T1000 (cell line): ENCODE measurements at places on chromosomes 1 and 21.

GRCh38 chr1:183023146-183023600 is at the start of gene LAMC1:
Gene LAMC1 (plus strand): TSS chr1:183023420. CDS start chr1:183023717, 297 bp downstream.
- DNase-seq, result peak; percentile 55

- DNase-seq, result no peak
These were observed 39.8 kb downstream of the WDR4 start for GRCh38 chr21:42839271-42840231.

DNA sequence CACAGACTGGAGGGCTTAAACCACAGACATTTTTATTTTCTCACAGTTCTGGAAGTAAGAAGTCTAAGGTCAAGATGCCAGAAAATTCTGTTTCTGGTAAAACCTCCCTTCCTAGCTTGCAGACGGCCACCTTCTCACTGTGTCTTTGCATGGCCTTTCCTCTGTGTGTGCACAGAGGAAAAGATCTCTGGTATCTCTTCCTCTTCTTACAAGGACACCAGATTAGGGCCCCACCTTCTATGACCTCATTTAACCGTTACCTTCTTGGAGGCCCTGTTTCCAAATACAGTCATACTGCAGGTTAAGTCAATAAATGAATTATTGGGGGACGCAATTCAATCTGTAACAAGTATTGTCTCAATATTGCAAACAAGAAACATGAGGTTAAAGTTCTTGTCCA is 63.0 kb upstream of the PRDX6 start:
- no peak for DNase-seq

DNA sequence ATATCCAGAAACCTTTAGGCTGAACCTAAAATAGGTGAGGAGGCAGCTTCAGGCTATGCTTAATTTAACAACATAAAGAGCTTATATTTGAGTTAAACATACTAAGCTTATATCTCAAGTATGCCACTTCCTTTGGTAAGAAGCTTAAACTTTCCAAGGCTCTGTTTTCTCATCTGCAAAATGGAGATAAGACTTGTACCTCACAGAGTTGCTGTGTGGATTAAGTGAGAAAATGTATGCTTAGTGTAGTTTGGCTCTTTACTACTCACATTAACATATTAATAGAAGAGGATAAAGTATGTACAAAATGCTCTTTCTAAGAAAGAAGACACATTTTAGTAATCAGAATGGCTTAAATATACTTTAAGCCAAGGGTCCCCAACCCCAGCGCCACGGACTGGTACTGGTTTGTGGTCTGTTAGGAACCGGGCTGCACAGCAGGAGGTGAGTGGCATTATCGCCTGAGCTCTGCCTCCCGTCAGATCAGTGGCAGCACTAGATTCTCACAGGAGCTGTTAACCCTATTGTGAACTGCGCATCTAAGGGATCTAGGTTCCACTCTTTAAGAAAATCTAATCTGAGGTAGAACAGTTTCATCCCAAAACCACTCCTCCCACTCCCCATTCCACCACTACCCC is 77.2 kb downstream of the HS2ST1 start:
- no peak for DNase-seq

GRCh38 chr1:56755911-56756310 is 63.3 kb downstream of the FYB2 start:
- no peak for DNase-seq

DNA sequence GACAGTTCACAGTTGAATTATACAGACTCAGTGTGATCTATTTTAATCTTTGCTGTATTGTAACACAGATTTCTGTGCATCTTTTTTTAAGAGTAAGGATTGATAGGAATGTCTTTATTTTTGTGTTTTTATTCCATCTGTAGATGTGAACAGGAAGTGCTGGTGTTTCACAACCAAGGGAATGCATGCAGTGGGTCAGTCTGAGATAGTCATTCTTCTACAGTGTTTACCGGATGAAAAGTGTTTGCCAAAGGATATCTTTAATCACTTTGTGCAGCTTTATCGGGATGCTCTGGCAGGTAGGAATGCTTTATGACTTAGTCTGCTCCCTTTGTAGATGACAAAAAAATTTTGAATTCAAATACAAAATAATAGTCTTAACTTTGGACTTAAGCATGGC is 84.5 kb downstream of the CC2D1B start:
- DNase-seq, result no peak

- DNase-seq, result no peak
These were observed 110.8 kb downstream of the MATN1 start for GRCh38 chr1:30612536-30613065.

GRCh38 chr1:54557671-54558355 is 9.8 kb downstream of the ACOT11 start:
- no peak for DNase-seq

GRCh38 chr1:202184750-202185460 is 8.7 kb upstream of the LGR6 start:
- DNase-seq, result peak; percentile 82

- no peak for DNase-seq
These were observed 36.1 kb downstream of the NIPAL3 start for GRCh38 chr1:24451746-24452145.

DNA sequence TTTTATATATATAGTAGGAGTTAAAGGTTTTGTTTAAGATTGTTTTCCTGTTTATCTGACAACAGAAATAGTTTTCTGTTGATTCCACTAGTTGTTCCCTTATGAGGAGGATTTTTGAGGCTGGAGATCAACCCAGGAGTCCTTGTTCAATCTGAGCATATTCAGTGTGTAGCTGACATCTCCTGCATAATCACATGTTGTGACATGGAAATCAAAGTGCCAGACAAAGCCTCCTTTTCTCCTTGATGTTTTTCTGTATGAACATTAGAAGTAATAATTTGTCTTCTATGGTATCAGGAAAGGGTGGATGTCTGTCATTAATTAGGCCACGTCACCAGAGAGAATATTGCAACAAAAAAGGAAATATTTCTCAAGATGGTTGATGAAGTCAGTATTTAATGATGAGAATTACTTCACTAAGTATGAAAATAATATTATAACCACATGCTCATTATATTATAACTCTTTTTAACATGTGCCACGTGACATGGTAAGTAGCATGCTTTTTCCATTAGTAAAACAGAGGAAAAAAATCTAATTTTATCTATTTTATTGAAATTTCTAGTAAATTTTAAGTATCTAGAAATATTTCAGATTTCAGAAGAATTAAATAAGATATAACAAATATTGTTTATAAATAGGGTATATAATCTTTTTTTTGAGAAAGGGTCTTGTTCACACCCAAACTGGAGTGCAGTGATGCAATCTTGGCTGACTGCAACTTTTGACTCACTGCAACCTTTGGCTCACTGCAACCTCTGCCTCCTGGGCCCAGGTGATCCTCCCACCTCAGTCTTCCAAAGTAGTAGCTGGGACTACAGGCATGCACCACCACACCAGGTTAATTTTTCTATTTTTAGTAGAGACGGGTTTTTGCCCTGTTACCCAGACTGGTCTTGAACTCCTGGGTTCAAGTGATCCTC is 223.5 kb downstream of the HMCN1 start:
- no peak for DNase-seq

DNA sequence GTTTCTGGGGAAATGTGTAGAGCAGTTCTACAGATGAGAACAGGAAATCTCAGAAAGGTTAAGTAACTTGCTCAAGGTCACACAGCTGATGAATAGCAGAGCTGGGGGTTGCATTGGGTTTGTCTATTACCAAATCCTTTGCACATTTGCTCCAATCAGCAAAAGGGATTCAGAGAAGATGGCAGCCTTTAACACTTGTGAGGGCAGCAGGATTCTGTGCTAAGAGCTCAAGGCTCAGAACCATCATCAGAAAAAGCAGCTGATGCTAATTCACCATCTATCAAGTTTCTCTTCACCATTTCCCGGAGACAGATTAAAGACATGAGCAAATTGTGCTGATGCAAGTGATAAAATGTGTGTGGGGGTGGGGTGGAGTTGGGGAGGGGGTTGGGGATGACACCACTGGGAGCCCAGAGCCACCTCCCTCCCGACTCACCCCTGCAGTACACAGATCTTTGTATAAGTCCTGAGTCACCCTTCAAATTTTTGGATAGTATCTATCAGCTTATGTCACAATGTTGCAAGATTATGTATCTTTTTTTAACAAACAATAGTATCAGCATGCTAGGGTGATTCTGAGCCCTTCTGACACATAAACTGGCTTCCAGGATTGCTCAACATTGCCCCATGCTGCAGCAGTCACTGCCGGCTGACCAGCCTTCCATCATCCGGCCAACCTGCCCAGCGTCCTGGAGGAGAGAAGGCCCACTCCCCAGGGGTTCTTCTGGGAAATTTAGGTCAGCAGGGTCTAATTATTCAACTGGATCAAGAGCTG is 2.8 kb upstream of the SPSB1 start:
- DNase-seq, result peak; percentile 38

DNA sequence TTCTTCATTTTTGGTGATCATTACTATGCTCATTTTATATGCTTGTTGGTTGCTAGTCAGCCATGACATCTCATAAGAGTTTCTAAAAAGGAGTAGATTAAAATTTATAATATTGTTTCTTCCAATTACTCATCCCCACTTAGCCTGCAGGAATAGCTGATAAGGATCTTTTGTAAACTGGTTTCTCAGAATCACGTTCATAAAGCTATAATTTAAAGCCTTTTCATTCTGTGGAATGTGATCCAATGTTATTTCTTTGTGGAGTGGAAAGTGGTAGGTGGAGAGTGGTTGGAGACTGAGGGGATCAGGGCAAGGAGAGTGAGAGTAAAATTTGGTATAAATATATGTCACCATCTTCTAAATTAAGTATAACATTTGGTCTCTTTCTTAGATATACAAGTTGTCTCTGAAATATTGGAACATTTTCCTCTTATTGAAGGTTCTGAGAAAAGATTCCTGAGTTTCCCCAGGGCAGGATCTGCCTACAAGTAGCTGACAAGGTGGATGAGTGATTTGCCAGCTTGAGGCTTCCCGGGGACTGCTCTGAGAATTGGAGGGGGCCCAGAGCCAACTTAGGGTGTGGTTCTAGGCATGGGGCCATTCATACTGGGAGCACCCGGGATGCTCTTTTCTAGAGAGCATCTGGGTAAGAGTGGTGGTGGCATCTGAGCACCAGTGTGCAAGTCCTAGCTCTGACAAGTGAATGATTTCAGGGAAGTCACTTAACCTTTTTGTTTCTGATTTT is 116.4 kb downstream of the TBX19 start:
- DNase-seq, result no peak

DNA sequence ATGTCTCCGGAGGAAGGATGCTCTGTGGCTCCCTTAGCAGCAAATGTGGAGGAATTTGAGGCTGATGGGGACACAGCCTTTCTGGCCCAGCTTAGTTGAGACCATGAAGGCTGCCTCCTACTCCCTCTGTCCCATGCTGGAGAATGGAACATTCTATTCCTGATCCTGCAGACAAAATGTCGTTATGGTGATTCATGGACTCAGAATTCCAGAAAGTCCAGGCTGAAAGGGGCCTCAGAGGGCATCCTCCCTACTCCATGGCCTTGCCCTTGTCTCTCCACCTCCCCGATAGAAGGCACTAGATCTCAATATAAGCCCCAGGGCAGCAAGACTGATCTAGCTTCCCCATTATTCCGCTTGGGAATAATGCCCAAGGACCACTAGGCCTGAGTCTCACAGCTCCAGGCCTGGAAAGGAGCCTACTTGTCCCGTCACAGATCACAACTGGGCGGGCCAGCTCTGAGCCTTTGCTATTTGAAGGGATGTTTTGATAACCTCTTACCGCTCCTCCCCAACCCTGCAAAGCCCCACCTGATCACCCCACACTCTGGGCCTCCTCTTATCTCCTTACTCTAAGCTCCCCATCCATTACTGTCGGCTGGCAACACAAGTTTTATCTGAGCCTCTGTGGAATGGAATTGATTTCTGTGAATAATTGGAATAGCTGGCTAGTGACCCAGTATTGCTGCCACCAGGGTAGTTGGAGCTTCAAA is 52.8 kb upstream of the TRABD2B start:
- DNase-seq, result no peak

GRCh38 chr1:54167422-54168139 is 14.8 kb upstream of the CDCP2 start:
- DNase-seq, result peak; percentile 41

DNA sequence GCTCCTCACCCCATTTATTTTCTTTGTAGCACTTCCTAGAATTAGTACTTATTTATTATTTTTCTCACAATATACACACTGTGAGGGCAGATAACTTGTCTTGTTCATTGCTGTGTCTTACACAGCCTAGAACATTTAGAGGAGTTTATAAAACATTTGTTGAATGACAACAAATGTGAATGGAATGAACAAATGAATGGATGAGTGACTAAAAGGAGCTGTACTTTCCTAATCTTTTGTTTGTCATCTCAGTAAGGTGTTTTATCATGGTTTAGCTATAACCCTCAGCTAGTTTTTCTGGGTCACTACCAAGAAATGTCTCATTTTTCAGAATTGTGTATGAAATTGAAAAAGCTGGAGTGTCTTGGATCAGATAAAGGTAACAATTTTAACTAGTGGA is 239.3 kb upstream of the KCNK2 start:
- DNase-seq, result no peak

- peak; percentile 41 for DNase-seq
These were observed 953 bp upstream of the BRWD1 start for GRCh38 chr21:39314143-39315027.

DNA sequence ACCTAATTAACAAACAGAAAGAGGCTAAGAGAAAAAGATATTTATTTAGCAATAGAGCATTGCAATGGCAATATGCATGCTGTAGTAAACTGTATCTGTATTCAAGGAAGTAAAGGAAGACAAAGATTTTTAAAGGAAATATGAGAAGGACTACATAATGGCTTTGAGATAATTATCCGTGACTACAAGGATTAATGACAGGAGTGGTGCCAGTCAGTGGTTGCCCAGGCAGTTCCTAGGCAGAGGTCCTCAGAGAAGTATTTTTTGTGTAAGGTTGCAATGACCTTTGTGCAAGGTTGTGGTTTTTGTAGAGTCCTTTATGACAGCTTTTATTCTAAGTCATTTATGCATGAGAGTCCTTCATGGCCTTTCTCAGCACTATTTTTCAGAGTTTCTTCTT is 711.1 kb upstream of the CHRM3 start:
- DNase-seq, result no peak

DNA sequence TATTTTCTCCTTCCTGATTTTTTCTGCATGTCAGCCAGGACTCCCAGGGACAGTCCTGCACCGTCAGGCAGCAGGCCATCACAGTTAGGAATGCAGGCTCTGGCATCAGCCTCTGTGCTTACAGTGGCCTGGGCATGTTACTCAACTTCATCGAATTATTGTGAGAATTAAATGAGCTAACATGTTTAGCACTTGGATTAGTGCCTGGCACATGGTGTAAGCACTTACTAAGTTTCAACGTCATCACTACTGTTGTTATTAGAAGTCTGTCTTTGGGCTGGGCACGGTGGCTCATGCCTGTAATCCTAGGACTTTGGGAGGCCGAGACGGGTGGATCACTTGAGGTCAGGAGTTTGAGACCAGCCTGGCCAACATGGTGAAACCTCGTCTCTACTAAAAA is 45.1 kb downstream of the SCCPDH start:
- DNase-seq, result no peak
